Hepatic stellate cell (primary cell): ENCODE measurements at places on chromosomes 11 and 22.

DNA sequence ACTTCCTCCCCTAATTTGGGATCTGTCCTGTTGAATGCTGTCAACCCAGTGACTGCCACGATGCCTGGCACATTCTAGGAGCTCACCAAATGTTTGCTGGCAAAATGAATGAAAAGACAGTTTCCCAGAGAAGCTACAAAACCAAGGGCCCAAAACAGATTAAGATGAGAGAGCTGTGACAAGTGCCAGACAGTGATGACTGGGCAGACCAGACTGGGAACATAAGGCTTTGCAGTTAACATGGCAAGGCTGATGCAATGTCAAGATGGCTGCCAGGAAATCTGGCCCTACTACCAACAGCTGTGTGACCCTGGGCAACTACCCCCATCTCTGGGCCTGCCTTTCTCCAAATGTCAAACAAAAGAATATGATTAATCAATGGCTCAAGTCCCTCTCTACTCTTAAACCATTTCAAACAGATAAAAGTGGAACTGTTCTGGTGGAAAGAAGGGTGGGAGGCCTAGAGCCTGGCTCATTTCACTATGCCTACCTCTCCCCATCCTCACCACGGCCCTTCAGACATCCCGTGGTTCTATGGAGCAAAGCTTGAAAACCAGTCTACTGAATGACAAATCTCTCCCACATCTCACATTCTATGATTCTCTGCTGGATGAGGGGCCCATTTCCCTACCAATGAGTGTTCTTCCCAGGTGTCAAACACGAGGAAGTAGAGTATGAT, 12.8 kb downstream of the AP1B1 start:
- DNase-seq, result no peak

DNA sequence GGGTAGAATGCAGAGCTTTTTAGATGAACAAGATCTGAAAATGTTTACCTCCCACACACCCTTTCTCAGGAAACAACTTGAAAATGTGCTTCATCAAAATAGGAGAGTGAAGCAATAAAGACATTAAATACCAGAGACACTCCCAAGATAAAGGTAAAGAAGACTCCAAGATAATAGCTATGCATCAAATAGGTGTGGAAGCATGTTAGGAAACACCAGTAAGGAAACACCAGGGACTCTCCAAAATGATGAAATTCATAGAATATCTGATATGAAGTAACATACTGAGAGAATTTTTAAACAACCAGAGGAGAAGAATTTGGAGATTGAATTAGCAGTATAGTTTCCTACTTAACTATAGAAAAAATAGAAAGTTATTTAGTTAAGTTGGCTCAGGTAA, 57.0 kb downstream of the OR10A6 start:
- no peak for DNase-seq

GRCh38 chr11:64845129-64845775, 799 bp upstream of the CDC42BPG start:
- DNase-seq, result no peak

GRCh38 chr11:6745465-6746015, 26.2 kb downstream of the OR2AG2 start:
- DNase-seq, result no peak

- DNase-seq, result no peak
Measured at GRCh38 chr11:87353771-87354345, 316.1 kb downstream of the TMEM135 start.

DNA sequence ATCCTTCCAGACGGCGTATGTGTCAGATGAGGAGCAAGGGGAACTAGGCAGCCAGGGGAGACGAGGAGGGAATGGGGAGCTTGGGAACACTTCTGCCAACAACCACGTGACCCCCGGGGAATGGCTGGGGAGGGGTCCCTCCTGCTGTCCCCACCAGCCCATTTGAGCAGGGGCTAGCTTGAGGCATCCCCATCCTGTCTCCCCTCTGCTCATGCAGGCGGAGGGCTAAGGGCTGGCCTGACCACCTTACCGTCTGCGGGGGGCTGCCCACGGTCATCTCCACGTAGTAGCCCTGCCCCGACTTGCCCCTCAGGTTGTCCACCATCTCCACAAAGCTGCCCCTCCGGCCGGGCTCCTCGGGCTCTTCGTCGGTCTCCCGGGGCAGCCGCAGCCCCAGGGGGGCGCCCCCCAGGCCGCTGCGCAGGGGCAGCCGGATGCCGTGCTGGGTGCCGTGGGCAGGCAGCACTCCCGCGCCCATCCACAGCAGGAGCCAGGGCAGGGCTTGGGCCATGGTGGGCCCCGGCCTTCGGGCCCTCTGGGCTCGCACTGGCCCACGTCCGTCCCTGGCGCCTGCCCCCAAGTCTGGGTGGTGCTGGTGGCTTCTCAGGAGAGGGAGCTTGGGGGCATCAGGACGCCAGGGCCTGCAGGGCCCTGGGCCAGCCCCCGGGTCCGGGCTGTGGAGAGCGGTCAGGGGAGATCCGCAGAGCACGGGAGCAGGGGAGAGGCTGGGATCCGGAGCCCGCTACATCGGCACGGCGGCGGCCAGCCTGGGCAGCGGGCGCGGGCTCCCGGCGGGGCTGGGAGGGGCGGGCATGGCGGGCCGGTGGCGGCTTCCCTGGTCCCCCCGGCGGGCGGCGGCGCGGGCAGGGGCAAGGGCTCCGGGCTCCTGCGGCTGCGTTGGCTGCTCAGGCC, 515 bp downstream of the BACE1 start:
- DNase-seq, result peak; percentile 26

DNA sequence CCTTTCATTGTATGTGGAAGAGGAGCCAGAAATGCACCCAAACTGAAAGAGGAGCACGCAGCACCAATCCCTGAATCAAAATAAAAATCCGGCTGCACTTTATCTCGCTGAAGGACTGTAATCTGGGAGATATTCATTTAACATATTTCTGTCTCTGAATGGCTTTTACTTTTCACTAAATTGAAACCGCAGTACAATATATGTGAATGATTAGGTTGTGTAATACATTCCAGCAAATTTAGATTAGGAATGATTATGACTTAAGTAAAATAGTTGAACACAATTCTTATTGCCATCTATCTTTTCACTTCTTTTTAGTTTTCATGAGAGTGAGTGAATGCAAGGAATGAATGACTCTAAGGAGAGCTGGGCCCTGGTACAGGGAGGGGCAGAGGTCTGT, 232.1 kb downstream of the ST3GAL4 start:
- DNase-seq, result no peak

DNA sequence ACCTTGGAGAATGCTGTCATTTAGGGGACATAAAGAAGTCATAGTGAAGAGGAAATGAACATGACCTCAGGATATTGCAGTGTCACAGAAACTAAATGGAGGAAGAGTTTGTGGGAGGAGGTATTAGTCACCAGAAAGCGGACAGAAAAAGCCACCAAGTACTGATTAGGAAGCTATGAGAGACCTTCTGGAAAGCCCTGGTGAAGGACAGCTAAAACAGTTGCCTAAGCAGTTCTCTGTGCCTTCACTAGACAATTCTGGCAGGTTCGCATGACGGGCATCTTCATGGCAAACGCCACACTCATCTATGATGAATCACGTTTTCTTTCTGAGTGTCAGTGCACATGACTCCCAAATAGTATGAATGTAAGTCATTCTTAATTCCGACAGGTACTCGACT, 325.8 kb downstream of the C11orf87 start:
- DNase-seq, result no peak

DNA sequence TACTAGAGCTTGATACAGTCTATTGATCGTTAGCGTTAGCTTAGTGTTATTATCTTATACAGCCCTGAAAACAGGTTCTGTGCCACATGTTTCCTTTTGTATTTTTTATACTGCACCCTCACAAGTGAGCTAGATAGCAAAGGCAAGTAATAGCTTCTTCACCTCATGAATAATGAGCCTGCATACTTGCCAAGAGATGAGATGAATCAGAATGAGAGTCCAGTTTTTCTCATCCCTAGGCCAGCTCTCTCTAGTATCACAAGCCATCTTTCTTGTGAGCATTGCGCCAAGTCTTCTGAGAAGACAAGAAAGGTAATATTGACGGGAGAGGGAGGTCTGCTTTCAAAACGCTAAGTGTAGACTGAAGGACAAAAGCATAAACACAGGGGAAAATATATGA, 8.7 kb upstream of the CARD18 start:
- DNase-seq, result no peak

- DNase-seq, result no peak
Measured at GRCh38 chr11:27355575-27356104, 7.4 kb downstream of the CCDC34 start.

GRCh38 chr11:35662061-35662648, 420 bp upstream of the TRIM44 start:
- no peak for DNase-seq

DNA sequence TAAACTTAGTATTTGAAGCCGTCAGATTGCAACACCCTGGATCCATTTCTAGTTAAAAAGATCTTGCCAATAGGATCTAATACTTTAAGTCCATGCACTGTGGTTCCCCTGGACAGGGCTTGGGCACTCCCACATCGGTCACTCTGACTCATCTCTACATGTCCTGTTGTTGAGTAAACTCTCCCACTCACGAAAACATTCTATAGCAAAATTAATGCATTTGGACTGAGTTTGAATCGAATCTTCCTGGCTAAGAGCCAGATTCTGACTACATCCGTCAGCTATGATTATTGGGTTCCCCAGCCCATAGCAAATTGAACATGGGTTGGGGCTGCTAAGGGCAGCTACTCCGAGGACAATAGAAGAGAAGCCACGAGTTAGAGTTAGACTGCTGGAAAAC, 182.1 kb upstream of the SORL1-AS1 start:
- peak; percentile 55 for DNase-seq

DNA sequence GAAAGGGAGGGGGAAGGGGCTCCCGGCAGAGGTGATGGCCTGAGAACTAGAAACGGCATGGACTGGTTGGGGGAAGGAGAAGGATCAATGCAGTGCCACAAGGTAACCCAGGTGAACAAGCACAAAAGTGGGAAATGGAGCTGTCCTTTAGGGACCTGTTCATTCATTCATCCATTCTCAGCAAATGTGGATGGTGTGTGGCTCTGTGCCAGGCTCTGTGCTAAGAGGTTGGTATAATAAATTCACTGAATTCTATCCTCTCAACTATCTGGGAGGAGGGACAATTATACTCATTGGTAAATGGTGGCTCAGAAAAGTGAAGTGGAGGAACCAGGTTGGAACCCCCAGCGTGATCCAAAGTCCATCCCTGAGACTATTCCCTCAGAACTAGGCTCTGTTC, 18.6 kb upstream of the ARAP1 start:
- no peak for DNase-seq

DNA sequence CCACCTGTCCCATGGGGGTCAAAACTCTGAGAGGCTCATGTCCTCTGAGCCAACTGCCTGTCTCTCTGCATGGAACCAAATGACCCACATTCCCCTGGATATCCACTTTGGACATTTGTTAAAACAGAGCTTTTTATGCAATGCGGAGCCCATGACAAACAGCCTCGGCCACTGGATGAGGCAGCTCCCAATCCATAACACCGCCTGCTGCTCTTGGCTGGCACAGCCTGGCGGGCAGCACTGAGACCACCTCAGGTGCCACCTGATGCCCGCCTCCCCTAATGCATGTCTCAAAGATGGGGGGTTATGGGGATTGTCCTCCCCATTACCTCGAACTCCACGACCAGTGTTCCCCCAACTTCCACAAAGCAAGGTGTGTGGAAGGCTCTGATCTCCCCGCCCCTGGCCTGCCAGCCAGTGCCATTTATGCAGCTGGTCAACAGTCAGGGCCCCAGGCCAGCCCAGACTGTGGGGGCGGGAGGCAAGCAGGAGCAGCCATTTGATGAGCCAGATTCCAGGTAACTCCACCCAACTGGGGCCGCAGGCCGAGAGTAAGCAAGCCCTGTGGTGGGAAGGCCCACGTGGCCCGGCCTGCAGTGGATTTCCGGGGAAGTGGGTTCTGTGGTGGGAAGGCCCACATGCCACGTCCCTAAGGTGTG, 84.2 kb downstream of the PHF21B start:
- no peak for DNase-seq

DNA sequence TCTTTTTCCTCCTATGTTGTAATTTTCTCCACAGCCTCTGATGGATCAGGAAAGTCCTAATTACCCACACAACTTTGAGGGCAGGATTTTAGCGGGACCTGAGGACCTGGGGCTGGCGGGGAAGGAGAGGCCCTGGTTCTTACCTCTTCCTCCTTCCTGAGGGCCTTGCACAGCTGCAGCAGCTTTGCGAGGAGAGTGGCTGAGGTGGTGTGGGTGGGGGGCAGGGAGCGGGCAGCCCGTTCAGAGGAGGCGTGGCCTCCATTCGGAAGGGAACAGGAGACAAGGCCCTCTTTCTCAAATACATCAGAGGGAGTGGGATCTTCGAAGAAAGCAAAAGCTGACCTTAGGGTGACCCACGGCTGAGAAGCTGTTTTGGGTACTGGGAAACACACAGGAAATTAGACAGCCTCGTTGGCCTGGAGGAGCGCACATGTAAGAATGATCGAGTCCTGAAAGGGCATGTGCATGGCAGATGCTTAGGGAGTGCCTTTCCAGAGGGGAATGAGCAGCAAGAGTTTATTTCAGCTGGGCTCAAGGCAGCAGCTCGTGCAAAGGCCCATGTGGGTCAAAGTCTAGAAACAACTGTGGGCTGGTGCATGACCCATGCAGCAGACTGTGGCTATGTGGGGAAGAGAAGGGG, 76.6 kb upstream of the NARS2 start:
- no peak for DNase-seq

GRCh38 chr11:10400856-10401255, 54.2 kb upstream of the AMPD3 start:
- no peak for DNase-seq

- DNase-seq, result no peak
Measured at GRCh38 chr11:114326151-114326550, 30.0 kb downstream of the NNMT start.

DNA sequence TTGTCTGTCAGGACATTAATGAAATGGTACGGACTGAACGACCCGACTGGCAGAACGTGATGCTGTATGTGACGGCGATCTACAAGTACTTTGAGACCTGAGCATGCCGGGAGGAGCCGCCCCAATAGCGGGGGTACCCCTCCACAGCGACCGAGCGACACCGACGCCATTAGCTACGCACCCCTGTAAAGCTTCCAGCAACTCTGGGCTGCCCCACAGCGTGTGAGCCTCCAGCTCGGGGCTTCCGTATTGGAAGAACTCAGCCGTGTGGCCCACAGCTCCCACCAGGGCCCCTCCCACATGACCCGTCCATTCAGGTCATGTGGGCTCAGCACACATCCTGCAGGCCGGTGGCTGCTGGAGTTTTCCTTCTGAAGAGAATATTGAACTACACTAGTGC, 12.9 kb upstream of the ADORA2A start:
- DNase-seq, result no peak

DNA sequence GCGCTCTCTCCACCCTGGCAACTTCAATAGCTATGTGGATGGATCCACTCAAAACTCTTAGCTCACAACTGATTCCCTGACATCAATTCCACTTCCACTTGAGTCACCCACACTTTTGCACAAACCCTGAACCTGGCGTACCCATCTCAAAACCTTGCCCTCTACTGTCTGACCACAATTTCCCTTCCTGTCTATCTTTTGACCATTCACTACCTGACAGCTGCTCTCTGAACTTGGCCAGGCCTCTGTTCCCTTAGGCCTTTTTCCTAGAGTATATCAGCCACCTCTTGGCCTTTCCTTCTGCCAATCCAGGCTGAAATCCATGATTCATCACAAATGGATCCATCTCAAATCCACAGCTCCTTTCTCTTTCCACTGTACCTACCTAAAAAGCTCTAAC, 106.0 kb downstream of the RPL27A start:
- no peak for DNase-seq

DNA sequence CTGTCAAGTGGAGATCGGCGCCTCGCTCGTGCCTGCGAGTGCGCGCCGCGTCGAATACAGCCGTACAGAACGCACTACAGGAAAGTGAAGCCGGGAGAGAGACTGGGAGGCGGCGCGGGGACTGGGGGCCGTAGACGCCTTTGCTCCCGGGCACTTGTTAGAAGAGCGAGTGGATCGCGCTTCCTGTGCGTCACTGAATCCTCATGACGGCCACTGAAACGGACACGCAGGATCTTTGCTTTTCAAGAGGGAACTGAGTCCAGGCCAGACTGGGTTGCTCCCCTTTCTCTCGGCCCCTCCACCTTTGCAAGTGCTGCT, 314 bp downstream of the RIC8A start:
- peak; percentile 64 for DNase-seq
